ENCODE measurements at places on chromosomes 11 and 22.

- peak; percentile 72 for DNase-seq
Observed at GRCh38 chr11:37504060-37504611, 906.1 kb upstream of the RAG2 start.

GRCh38 chr11:130094614-130095013 is 24.9 kb downstream of the APLP2 start:
- no peak for DNase-seq

- DNase-seq = no peak
Observed at GRCh38 chr11:111308140-111308539, 9.8 kb downstream of the POU2AF3 start.

DNA sequence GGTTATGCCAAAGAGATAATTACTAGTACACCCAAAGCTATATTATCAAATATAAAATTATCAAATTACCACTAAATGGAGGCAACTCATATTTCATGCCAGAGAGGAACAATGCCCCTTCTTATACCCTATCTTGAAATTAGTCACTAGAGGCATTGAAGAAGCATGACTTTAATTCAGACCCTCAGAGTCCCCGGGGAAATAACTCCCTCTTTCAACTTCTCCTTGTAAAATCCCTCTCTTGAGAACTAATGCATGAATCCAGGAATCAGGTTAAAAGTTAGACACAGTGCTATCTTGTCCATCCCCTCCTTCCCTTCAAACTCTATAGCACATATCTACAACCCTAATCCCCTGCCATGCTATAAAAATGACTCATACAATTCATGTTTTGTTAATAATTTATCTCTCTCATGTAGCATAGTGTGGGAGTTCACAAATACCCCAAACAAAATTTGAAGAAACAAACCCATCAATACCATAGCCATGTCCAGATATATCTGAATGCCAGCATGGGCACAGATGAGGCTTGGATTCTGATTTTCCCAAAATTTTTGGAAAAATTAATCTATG is 665.4 kb downstream of the KCNA4 start:
- no peak for DNase-seq

DNA sequence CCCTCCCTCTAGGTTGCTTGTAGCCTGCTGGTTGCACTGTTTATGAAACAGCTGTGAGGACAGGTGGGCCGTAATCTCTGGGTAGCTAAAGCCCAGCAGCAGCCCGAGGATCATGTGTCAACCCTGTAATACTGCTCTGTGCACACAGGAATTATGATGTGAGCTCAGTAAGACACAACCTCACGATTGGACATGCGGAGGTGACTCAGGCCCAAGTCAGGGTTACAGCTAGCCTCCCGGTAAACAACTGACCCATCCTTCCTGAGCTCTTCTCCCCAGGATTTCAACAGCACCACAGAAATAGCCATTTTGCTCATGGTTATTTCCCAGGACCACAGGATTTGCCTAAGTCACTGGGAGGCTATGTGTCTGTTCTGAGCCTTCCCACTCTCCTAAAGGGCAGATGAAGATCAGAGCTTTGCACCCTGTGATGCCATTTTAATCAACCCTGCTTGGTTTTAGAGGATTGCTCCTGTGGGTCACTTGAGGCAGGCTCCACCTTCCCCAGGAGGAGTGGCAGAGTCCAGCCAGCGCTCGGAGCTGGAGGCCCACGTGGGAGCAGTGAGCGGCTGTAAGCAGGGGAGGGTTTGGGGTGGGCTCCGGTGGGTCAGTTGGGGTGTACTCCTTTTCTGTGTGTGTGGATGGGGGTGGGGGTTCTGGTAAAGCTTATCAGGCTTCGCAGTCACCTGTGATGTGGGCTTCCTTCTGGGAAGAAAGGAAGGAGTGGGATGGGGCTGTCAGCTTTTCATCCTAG is at the start of gene AMPD3:
Gene AMPD3, plus strand, starts transcription at position 387 of the 754 bp plus-strand sequence. CDS start 6,256 bp downstream, outside the sequence.
- DNase-seq = peak; percentile 29

DNA sequence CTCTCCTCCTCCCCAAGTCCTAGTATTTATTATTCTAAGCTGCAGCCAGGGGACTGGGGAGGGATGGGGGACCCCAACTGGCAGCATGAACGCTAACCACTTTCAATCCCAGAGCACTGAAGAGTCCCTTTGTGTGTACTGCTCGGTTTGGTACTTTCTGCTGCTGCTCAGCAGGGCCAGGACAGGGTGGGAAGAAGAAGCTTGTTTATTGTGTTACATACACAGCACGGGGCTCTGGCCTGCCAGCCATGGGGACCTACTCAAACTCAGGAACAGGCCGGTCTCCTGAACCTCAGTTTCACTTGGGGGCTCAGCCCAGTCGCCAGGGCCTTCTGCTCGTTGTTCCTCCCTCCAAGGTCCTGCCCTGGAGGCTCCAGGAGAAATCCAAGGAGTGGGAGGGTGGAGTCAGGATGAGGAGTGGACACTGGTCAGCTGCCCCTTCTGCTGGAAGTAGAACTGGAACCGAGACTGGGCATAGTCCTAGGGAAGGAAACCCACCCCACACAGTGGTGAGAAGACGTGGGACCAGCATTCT is 616 bp upstream of the CPT1B start:
- DNase-seq = no peak

Measured in fibroblast of skin of scalp (primary cell).